Psoas muscle (tissue), 8 donors: ENCODE measurements at places on chromosomes 5 and 9. TPM values are rescaled to one million over a fixed set of nuclear protein-coding genes. Genes with fewer than 3 reads are reported as not detected.

DBH gene
- total RNA-seq = 0.30 TPM

DNA sequence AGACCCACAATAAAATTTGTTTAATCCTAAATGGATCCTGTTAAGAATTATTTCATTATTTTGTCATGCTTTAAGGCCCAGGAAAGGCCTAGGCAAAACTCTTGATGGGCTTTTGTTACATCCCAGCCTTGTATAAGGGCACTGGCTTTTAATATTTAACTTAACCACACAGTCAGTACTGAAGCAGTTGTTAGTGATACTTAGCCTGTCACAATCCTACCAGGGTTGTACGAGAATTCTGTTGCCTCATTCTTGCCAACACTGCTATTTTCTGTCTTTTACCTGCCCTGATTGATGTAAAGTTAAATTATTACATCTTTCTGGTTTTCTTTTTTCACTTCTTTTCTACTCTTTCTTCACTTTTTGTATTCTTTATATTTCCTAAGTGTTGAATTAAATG lies 10.9 kb downstream of the ZNF169 start:
- DNase-seq = no peak
- no peak overlapping the region for H3K4me3 ChIP-seq
- H3K36me3 ChIP-seq = no peaks in the 10 kb centered on the region
- no peaks in the 10 kb centered on the region for H3K27me3 ChIP-seq
- peak overlapping the region; percentile 11 for H3K27ac ChIP-seq

GRCh38 chr5:72511774-72512592 lies 4.8 kb upstream of the ZNF366 start:
- H3K27ac ChIP-seq = peak overlapping the region; percentile 87
- peaks cover 58% of the 10 kb centered on the region for H3K4me1 ChIP-seq
- H3K4me3 ChIP-seq = no peak overlapping the region
- no peak for DNase-seq

DNA sequence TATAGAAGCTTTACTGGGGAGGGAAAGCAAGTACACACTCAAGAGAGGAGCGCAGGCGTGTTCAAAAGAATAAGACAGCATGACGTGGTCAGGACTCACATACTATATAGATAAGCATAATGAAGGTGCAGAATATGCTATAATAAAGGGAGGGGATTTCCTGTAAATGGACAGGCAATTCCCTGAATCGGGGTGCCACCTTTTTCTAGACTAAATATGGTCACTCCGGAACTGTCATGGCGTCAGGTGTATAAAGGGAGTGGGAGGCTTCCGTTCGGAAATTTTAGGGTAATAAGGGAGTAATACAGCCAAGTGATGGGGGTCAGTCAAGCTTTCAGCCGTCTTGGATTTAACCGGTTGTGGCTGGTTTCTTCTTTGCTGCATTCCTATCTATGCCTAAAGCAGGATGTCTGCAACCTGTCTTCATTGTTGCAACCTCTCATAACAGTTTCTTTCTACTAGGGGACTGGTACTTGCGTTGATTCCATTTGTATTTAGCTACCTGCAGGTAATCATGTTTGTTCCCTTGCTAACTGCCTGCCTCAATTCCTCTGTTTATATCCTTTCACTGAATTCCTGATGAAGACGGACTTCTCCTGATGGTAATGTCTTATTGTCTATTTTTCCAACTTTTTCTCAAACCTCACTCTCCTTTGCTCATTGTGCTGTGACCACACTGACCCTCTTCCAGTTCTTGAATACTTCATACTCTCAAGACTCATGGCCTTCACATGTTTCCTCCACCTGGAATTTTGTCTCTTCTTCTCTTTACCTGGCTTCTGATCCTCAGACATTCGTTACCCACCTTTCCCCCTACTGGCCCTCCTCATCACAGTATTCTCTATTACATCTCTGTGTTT lies 48.9 kb downstream of the PRR16 start:
- no peaks in the 10 kb centered on the region for H3K4me1 ChIP-seq
- H3K36me3 ChIP-seq = no peaks in the 10 kb centered on the region
- no peak overlapping the region for H3K4me3 ChIP-seq
- no peak for DNase-seq
- H3K27me3 ChIP-seq = no peaks in the 10 kb centered on the region
- no peak overlapping the region for H3K27ac ChIP-seq

EPB41L4B gene
- 1.8 TPM for total RNA-seq

DNA sequence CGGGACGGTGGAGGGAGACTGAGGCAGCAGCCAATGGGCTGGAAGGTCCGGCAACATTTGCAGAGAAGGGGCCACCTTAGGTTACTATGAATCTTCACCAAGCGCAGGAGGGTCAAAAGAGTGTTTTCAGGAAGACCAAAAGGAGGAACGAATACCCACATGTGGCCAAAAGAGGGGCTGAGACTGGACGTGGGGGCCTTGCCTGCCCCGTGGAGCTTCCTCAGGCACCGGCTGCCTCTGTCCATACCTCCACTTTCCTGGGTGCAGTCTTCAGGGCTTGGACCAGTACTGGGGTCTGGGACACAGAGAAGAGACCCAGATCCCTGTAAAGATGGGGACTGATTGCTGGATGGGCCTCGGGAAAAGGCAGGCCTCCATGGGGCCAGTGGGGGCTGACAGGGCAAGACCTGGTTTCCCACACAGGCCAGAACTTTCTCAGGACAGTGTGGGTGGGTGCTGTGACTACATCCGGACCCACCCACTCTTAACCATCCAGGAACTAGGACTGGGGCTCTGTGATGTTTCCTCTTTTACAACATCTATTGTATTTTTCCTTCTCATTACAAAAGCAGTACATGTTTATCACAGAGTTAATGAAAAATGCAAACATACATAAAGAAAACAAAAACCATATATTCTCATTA lies 294.7 kb downstream of the ZSWIM6 start:
- H3K27ac ChIP-seq = no peak overlapping the region
- DNase-seq = no peak
- H3K27me3 ChIP-seq = no peaks in the 10 kb centered on the region
- H3K4me1 ChIP-seq = peaks cover 11% of the 10 kb centered on the region
- H3K4me3 ChIP-seq = peak overlapping the region; percentile 66

GRCh38 chr9:112659906-112660305 lies 58.0 kb downstream of the INIP start:
- no peak overlapping the region for H3K4me3 ChIP-seq
- H3K4me1 ChIP-seq = no peaks in the 10 kb centered on the region
- no peaks in the 10 kb centered on the region for H3K36me3 ChIP-seq
- DNase-seq = no peak

TMEM232 gene
- total RNA-seq = 1.2 TPM

DNA sequence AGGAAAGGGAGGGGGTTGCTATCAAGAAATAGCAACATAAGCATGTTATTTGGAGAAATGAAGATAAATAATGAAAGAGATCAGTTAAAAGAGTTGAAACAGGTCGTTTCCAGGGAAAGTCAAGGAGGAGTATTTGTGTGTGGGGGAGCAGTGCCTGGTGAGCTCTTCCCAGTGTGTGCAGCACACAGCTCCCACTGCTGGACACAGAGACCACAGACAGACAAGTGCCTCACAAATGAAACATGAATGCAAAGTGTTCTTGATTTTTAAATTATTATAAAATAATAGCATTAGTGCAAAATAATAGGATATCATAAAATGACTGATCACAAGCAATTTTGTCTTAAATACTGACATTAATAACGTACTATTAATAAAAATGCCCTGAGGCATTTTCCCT lies 40.8 kb downstream of the LIFR start:
- H3K27me3 ChIP-seq = no peaks in the 10 kb centered on the region
- no peak overlapping the region for H3K27ac ChIP-seq
- DNase-seq = no peak
- peaks cover 4% of the 10 kb centered on the region for H3K36me3 ChIP-seq
- H3K4me3 ChIP-seq = no peak overlapping the region

DNA sequence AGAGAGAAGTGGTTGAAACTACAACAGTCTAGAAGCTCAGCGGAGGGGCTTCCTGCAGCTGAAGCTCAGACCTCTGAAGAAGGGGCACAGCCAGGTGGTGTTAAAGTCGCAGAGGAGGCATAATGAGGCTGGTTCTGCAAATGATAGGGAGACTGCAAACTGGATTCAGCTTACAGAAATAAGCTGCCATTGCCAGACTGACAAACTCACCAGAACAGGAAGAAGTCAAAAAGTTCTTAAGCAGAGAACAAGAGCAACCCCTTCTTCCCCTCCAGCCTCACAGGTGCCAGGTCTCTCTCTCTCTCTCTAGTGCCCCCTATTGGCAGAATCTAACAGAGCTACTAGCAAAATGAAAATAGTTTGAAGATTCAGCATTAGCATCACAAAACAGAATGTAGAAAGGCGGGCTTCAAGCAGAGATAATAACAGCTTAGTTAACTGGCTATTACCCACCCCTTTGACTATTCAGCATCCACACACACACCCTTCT lies 76.7 kb downstream of the GRAMD2B start:
- H3K4me3 ChIP-seq = no peak overlapping the region
- no peaks in the 10 kb centered on the region for H3K4me1 ChIP-seq
- DNase-seq = no peak
- H3K27me3 ChIP-seq = no peaks in the 10 kb centered on the region
- H3K27ac ChIP-seq = no peak overlapping the region

DNA sequence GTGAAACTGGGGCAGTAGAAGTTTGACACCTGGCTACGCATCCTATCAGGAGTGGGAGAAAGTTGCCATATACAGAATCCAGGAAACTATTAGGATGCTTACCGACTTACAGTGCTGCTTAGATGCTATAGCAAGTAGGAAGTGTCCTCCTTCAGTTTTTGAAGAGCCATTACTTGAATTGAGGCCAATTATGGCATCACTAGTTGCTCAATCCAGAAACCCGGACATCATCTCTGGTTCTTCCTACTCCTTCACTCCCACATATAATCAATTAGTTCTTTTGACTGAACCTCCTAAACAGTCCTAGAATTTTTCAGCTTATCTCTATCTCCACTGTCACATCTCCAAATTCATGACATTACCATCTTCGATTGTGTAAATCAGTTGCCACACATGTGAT lies 41.8 kb upstream of the UGCG start:
- H3K4me1 ChIP-seq = no peaks in the 10 kb centered on the region
- no peaks in the 10 kb centered on the region for H3K36me3 ChIP-seq
- DNase-seq = no peak
- H3K4me3 ChIP-seq = no peak overlapping the region

- no peak overlapping the region for H3K4me3 ChIP-seq
- no peaks in the 10 kb centered on the region for H3K36me3 ChIP-seq
- no peak overlapping the region for H3K27ac ChIP-seq
- H3K4me1 ChIP-seq = no peaks in the 10 kb centered on the region
- DNase-seq = no peak
Observed at GRCh38 chr9:81076131-81076530, 613.2 kb downstream of the TLE1 start.

DNA sequence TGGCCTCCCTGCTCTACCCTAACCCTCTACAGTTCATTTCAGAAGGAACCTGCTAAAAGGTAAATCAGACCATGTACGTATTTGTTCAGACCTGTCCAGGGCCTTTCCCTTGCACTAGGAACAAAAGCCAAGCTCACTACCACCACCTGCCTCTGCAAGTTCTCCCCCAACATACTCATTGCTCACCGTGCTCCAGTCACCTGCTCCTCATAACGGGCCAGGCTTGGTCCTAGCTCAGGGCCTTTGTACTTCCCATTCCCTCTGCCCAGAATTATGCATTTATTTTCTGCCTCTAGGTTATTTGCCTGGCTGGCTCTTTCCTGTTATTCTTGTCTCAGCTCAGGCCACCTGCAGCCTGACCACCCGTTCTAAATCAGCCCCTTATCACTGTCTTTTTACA lies 4.8 kb upstream of the FGF1 start:
- H3K4me3 ChIP-seq = no peak overlapping the region
- H3K4me1 ChIP-seq = no peaks in the 10 kb centered on the region
- no peak for DNase-seq
- no peaks in the 10 kb centered on the region for H3K27me3 ChIP-seq

GRCh38 chr5:28077291-28078240 lies 1039.2 kb upstream of the CDH9 start:
- no peak overlapping the region for H3K4me3 ChIP-seq
- H3K27me3 ChIP-seq = no peaks in the 10 kb centered on the region
- no peak overlapping the region for H3K27ac ChIP-seq
- no peaks in the 10 kb centered on the region for H3K4me1 ChIP-seq
- no peak for DNase-seq

DNA sequence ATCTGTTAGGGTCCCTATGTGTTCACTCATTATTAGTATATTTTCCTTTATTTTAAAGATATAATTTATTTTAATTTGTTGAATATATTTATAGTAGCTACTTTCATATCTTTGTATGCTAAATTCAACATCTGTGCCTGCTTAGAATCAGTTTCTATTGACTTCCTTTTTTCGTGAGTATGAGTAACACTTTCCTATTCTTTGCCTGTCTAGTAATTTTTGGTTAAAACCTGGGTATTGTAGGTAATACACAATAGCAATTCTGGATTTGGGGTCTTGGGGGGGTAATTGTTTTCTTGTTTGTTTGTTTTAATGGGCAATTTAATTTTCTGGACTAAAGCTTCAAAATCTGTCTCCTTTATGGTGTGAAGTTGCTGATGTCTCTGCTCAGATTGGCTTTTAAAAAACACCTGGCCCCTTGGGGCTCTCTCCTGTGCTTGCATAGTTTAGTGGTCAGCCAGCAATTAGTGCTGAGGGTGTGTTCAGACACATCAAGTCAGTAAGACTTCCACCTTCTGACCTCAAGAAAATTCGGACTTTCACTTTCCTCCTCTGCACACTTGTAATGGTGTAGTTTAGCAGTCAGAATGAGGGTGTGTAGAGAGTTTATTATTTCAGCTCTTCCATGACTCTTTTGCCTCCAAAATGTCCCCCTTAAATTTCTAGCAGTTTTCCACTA lies 124.4 kb upstream of the MAP1B start:
- no peak for DNase-seq
- H3K36me3 ChIP-seq = no peaks in the 10 kb centered on the region
- no peak overlapping the region for H3K27ac ChIP-seq
- H3K4me1 ChIP-seq = no peaks in the 10 kb centered on the region
- H3K4me3 ChIP-seq = no peak overlapping the region

DNA sequence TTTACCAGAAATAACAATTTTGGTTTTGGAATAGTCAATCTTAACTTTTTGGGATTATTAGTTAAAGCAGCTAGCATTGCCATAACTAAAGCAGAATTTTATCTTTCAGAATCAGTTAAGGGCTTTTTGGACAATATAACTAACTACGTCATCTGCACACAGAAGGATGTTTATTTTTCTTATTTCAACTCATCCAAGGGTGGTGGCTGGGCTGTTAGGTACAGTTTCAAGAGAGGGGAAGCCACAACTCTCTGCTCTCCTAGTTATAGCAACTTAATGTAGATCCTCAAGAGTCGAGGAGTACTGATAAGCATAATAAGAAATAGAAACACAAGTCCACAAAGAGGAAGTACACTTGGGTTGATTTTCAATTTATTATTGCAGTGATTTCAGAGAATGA lies 65.6 kb downstream of the ANKRD55 start:
- H3K27me3 ChIP-seq = no peaks in the 10 kb centered on the region
- H3K4me1 ChIP-seq = no peaks in the 10 kb centered on the region
- H3K36me3 ChIP-seq = no peaks in the 10 kb centered on the region
- no peak for DNase-seq
- H3K4me3 ChIP-seq = no peak overlapping the region
- no peak overlapping the region for H3K27ac ChIP-seq

GRCh38 chr5:115842089-115842935 lies 577 bp downstream of the AP3S1 start:
- H3K36me3 ChIP-seq = peaks cover 11% of the 10 kb centered on the region
- no peaks in the 10 kb centered on the region for H3K27me3 ChIP-seq

CNTNAP3B gene
- total RNA-seq = 0.89 TPM
